ENCODE measurements at places on chromosomes 4 and X.

GRCh38 chr4:121675715-121676114 is 21.1 kb downstream of the ANXA5 start:
- DNase-seq: no peak

DNA sequence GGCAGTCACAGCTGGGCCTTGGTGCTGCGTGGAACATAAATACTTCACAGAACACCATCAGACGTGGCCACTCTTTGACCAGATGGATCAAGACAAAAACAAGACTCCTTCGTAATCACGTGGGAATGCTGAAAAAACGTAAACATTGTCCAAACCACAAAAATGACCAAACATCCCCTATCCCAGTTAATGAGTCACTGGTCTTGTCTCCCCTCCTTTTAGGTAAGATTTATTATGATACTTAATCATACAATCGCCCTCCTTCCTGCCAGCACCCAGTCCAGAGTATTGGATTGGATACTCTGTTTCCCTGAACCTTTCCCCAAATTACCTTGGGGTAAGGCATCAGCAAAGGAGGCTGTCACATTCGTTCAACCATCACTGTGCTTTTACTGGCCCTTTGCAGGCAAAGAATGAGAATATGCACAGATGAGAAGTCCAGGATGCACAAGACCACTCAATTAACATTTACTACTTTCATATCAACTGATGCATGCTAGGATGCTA is 601 bp upstream of the TCEANC start:
- no peak for DNase-seq

- DNase-seq: no peak
These were observed 58.4 kb downstream of the CFAP299 start for GRCh38 chr4:80393970-80394250.

GRCh38 chr4:139631791-139632190 is 33.8 kb upstream of the MGST2 start:
- DNase-seq: no peak

GRCh38 chr4:112099701-112100297 is 45.5 kb upstream of the FAM241A start:
- no peak for DNase-seq

DNA sequence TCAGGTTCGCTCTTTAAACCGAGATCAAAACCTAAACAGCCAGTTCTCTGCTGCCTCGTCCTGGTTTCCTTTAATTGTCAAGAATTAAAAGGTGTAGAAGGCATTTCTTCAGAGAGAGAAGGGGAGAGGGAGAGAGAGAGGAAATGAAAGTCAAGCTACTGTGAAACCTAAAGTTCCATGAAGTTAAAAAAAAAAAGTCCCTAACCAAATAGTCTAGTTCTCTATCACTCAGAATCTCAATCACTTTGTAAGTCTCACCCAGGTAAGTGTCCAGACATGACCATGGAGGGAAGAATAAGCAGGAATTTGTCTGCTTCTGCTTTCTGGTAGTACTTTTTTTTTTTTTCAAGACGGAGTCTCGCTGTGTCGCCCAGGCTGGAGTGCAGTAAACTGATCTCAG is 18.8 kb upstream of the SMIM14 start:
- DNase-seq: no peak

DNA sequence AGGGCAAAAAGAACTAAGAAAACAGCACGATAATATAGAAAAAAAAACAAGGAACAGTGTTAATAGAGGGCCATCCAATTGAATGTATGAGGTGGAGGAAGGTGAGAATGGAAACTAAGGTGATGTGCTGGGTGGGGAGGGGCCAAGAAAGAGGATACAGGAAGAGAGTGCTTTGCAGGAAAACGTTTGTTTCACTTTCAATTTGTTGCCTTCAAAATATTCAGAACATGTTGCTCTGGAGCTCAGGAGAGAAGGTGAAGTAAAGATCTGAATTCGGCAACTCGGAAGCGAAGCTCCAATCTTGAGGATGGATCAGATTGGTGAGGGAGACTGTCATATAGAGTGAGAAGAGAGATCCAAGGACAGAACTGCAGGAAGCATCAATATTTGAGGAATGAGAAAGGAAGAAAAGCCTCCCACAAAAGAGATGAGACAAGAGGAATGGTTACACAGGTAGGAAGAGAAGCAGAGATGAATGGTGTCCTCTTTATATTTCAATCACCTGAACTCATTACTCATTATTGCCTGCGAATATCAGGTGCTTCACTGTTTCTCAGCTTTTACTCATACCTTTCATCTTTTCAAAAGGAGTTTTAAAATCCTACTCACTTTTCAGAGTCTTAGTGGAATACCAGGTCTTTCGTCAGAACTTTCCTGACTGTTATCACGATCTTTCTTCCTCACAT is 14.7 kb upstream of the SEC24D start:
- DNase-seq: no peak

GRCh38 chr4:159229164-159229563 is 126.3 kb downstream of the RAPGEF2 start:
- no peak for DNase-seq

GRCh38 chr4:891747-892146 is 40.4 kb downstream of the GAK start:
- no peak for DNase-seq

- no peak for DNase-seq
These were observed 10.5 kb downstream of the CD99 start for GRCh38 chrX:2701600-2701999.

- no peak for DNase-seq
These were observed 681.4 kb downstream of the GABRG1 start for GRCh38 chr4:45442466-45442865.

GRCh38 chrX:32153585-32153984 is 1057.8 kb downstream of the DMD start:
- no peak for DNase-seq

- no peak for DNase-seq
These were observed 176.8 kb upstream of the MBNL3 start for GRCh38 chrX:132665676-132666075.

- DNase-seq: no peak
These were observed 36.4 kb upstream of the MAMLD1 start for GRCh38 chrX:150326541-150327247.

DNA sequence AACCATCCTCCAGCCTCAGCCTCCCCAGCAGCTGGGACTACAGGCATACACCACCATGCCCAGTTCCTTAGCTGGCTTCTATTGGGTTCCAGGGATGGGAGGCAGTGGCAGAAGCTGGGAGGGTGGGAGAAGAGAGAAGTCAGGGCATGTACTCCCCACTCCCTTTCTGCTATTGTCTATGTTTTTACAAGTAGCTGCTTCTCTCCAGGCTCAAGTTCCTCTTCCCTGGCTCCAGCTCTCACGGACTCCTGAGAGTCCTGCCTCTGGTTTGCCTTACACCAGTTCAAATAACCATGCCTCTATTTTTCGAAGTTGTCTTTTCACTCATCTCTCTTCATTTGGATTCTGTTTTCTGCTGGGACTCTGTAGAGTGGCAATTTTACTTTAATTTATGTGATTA is 2.9 kb downstream of the TBC1D9 start:
- DNase-seq: no peak

DNA sequence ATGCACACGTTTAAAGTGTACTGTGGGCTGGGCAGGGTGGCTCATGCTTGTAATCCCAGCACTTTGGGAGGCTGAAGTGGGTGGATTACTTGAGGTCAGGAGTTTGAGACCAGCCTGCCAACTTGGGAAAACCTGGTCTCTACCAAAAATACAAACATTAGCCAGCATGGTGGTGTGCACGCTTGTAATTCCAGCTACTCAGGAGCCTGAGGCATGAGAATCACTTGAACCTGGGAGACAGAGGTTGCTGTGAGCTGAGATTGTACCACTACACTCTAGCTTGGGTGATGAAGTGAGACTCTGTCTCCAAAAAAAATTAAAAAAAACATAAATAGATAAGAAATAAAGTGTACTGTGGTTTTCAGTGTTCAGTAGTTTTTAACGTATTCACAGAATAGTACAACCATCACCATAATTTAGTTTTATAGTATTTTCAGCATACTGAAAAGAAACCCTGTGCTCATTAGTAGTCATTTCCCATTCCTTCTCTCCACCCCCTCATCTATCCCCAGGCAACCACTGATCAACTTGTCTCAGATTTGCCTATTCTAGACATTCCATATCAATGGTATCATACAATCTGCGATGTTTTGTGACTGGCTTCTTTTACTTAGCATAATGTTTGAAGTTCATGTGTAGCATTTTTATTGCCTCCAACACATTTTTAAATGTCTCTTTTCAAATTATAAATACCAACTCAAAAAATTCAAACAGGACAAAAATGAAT is 19.1 kb downstream of the SLAIN2 start:
- no peak for DNase-seq

GRCh38 chrX:108126661-108127060 is 35.1 kb downstream of the ATG4A start:
- DNase-seq: no peak

GRCh38 chr4:104868958-104869357 is 277.7 kb upstream of the TET2 start:
- no peak for DNase-seq

DNA sequence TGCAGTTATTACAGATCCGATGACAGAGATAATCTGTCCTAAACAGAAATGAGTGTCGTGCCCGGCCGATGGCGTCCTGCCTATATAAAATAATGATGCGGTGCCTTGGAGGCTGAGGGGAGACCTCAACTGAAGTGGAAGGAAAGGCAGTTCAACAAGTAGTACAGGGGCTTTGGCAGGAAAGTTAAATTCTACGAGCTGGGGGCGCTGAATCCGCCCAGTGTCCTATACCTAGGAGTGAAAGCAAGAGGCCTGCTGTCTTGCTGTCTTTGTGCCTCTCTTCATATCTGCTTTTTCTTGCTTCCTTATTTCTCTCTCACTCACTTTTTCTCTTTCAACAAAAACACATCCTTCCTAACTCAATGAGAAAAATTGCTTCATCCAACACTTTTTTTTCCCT is 82.2 kb upstream of the PRPS2 start:
- no peak for DNase-seq

DNA sequence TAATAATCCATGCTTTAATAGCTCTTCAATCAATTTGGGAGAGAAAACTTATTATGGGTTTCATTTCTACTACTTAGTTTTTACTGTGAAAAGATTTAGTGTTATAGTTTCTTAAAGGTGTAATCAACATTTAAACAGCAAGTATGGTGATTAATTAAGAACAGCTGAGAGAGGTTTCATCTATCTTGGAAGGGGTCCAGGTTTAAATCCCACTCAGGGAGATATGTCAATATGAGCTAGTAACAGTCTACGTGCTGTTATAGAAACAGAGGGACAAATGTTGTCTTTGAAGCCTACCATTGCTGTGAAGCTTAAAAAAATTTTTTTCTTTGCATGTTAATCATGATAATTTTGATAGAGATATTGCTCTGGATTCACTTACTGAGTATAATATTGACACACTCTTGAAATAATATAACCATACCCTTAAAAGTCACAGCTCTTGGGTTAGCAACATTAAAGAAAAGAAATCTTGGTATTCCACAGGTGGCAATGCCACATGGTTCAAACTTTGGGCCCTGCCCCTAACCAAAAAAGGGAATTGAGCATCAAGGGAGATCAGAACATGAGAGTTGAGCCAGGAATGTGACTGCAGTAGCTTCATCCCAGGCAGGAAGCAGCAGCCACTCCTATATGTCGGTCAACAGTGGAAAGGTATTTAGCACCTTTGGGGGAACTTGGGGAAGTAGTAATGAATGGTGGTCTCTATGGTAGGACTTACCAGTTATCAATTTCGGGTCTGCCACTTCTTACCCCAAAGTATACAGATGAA is 107.8 kb downstream of the ANK2 start:
- no peak for DNase-seq

- DNase-seq: no peak
These were observed 1384.8 kb downstream of the FAM133A start for GRCh38 chrX:95058815-95059214.

DNA sequence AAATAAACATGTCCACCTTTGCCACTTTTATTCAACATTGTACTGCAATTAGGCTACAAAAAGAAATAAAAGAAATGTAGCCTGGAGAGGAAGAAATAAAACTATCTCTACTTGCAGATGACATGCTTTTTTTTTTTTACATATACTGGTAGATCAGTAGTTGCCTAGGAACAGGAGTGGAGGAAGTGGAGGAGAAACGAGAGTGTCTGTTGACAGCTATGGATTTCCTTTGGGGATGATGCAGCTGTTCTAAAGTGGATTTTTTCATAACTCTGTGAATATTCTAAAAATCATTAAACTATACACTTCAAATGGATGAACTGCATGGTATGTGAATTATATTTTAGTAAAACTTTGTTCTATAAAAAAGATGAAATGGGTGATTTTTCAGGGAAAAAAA is 116.4 kb downstream of the ANAPC4 start:
- no peak for DNase-seq

DNA sequence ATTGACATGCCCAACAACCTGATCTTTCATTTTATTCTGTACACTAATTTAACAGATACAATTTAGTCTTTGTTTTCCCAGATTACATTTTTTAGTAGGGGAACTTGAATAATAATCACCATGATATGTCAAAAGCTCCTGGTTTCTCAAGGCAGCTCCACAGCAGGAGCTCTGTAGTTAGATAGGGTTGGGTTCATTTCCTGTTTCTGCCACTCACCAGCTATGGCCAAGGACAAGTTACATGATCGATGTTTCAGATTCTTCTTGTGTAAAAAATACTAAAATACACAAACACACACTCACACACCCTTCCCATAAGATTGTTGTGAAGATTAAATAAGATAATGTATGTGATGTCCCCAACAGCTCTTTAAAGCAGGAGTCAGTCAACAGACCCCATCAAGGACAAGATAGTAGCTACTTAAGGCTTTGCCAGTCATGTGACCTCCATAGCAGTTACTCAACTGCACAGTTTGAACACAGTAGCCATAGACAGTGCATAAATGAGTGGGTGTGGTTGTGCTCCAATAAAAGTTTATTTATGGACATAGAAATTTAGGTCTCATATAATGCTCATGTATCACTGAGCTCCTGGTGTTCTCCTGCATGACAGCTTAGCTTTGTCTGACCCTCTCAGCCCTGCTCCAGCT is 18.4 kb downstream of the GUCY1A1 start:
- DNase-seq: no peak

DNA sequence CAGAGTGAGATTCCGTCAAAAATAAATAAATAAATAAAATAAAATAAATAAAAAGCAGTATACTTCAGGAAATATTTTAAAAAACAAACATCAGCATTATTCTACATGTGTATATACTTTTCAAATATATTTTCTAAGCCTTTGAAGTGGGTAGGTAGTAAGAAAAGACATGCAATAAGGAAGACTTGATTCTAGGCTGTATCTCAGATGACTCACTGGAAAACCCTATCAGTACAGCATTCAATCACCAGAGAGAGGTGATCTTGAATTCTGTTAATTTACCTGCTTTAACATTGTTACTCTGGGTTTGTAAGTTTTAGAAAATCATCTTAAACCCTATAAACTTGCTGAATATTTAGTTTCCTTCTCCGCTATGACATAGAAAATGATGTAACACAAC is 106.6 kb upstream of the NAP1L5 start:
- DNase-seq: no peak

DNA sequence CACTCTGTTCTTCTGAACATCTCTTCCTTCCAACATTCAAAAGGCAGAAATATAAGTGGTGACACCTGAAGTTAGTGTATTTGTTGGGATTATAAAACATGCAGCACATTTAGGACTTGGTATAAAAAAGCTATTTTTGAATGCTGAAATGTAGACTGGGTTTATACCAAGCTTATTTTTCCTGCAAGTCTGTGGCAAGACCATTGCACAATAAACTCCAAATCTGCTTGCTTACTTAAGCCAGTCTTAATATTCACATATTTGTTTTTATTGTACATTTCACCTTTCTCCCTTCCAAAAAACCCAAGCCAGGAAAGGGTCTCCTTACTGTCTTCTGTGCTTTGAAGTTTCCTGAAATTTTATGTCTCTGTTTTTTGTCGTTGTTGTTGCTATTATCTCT is 63.7 kb downstream of the FHIP1A start:
- DNase-seq: no peak
